ENCODE measurements at places on chromosomes 13 and 19.
A peak's percentile ranks its signal among the peaks of the same experiment; 100 is the strongest.

GRCh38 chr13:110304256-110304655 is 2.7 kb downstream of the COL4A1 start:
- no peak for DNase-seq

GRCh38 chr19:4385291-4386040 is 14.9 kb downstream of the SH3GL1 start:
- no peak for DNase-seq

DNA sequence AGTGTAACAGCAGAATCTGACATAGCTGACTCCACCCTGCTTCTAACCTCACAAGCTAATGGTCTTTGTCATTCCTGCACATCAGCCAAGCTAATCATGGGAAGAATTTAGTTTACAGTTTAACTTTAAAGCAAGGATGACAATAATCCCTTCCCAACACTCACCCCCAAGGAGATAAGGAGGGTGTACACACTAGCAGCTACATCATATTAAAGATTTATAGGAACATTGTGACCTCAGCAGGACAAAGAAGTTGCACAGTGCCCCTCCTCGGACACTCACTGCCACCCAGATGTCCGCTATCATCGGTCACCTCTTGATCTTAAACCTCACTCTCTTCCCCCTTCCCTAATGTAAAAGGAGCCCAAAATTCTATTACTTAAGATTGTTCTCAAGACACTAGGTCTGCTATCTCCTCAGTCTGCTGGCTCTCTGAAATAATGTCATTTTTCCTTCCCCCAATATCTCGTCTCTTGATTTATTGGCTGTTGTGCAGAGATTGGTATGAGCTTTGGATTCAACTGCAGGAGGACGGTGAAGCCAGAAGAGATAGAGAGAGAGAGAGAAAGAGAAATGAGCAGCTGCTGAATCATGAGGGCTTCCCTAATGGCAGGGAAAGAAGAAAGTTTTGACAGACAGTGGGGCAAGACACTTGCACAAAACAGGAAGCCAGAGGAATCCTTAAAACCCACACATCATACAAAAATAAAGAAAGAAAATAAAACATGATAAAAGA is 17.5 kb upstream of the FFAR2 start:
- DNase-seq, result no peak

DNA sequence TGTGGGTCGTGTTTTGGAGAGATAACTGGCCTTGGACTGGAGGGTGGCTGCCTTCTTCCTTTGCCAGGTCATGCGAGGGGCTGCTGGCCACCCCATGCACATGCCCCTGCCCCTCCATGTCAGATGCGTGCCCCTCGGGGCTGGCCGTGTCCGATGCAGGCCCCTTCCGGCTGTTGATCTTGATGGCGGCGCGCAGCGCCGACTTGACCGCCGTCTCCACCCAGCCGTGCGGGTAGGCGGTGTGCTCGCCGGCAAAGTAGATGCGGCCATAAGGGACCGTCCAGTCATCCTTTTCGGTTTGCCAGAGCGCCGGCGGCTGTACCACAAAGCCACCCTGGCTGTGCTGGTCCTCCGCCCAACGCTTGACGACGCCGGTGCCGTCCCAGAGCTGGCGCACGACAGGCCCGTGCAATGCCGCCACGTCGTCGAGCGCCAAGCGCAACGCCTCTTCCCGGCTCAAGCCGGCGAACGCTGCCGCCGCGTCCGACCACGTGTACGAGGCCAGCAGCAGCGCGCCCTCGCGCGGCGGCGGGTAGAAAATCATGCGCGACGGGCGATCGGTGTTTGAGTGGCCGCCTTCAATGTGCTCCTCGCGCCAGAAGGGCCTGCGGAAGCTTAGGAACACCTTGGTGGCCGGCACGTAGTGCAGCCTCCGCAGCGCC is 6.9 kb downstream of the IL4I1 start:
- peak; percentile 85 for DNase-seq

- DNase-seq, result peak; percentile 62
These were observed 1.9 kb downstream of the KLF1 start for GRCh38 chr19:12884926-12885748.

- peak; percentile 84 for DNase-seq
These were observed 5.4 kb downstream of the LINGO3 start for GRCh38 chr19:2302319-2303210.

- no peak for DNase-seq
These were observed 773.4 kb upstream of the SLITRK1 start for GRCh38 chr13:84655677-84656076.

GRCh38 chr13:74706801-74707200 is 572.6 kb upstream of the KLF12 start:
- DNase-seq, result peak; percentile 35

- DNase-seq, result no peak
These were observed 75.6 kb downstream of the C13orf42 start for GRCh38 chr13:51035469-51035868.

- DNase-seq, result peak; percentile 61
These were observed 11.0 kb downstream of the CTU1 start for GRCh38 chr19:51097166-51097738.

DNA sequence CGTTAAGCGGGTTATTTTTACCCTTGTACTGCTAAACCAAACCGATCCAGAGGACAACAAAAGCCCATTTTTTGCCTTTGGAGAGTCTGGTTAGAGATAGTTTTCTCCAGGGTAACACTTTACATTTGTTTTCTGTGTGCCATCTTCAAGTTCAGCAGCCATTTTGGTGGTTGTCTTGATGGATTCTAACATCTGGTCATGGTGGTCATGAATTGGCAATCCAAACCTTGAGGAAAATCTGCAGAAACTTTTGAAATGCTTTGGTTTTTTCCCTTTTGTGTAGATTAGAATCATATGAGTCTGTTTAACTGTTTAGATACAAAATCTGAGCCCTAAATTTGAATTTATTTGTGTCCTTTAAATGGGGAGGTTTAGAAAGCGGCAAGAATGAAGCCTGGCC is 16.6 kb downstream of the HNRNPM start:
- peak; percentile 65 for DNase-seq

DNA sequence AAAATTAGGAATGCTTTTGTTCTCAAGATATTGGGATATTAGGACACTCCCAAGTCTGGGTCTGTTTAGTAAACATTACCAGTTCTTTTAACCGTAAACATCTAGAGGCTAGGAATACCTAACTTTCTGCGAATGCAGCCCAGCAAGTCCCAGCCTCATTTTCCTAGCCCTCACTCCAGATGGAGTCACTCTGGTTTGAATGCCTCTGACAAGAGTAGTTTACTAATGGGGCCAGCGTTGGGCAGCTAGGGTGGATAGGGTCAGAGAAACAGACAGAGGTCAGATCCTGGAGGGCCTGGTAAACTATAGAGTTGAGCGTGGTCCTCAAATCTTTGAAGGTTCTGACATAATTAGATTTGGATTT is 53.6 kb downstream of the WDFY2 start:
- no peak for DNase-seq

- DNase-seq, result no peak
These were observed 115.8 kb downstream of the DIAPH3 start for GRCh38 chr13:60047918-60048317.

- DNase-seq, result no peak
These were observed 251.8 kb downstream of the UQCRFS1 start for GRCh38 chr19:28960986-28961705.

GRCh38 chr13:22855926-22856325 is 324.9 kb upstream of the SGCG start:
- no peak for DNase-seq

- peak; percentile 86 for DNase-seq
These were observed at the start of gene CLIP3 for GRCh38 chr19:36032251-36033104. TSS of gene CLIP3 (minus strand) at chr19:36032873. CDS start at chr19:36032357, 516 bp downstream.

GRCh38 chr13:33109801-33110200 is 93.6 kb downstream of the KL start:
- no peak for DNase-seq

- peak; percentile 92 for DNase-seq
These were observed 221.8 kb downstream of the OLFM4 start for GRCh38 chr13:53250272-53250875.

- DNase-seq, result no peak
These were observed 2.8 kb downstream of the SEMA6B start for GRCh38 chr19:4556597-4557127.

- no peak for DNase-seq
These were observed 134.5 kb upstream of the KL start for GRCh38 chr13:32881777-32882145.

DNA sequence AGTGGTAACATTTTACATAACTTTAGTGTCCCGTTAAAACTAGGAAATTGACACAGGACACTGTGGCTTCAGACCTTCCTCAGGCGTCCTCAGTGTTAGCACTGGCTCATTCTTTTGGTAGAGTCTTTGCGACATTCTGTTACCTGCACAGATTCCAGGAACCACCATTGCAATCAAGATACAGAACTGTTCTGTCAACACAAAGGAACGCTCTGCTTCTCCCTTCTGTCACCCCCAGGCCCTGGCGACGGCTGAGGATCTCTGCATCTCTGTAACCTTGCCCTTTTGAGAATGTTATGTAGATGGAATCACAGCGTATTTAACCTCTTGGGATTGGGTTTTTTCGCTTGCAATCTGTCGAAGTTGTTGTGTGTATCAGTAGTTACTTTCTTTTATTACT is 22.6 kb downstream of the KDM4B start:
- DNase-seq, result no peak

DNA sequence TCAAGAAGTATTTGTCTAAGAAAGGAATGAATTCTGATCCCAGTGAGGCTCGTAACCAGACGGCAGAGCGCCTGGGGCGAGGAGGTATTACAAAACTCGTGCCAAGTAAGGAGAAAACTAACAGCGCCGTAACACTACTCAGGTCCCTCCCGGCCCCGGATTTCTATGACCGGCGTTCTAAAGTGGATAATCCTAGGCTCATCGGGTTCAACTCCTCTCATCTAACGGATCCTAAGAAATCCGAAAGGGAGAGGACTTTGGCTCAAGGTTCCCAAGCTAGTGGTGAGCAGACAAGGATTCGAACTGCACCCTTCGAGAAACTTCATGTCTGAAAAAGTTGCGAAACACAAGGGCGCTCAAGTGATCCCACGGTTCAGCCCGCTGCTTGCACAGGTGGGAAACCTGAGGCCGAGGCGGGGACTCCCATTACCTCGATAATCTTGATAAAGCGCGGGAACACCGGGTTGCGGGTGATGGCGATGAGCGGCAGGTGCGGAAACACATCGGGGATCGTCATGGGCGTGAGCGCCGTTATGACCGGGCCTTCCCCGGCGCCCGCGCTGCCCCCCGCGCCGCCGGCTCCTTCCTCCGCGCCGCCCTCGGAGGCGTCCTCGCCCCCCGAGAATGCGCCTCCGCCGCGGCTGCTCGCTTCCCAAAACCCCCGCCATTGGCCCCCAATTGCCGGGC is 529 bp downstream of the LONP1 start:
- DNase-seq, result no peak

DNA sequence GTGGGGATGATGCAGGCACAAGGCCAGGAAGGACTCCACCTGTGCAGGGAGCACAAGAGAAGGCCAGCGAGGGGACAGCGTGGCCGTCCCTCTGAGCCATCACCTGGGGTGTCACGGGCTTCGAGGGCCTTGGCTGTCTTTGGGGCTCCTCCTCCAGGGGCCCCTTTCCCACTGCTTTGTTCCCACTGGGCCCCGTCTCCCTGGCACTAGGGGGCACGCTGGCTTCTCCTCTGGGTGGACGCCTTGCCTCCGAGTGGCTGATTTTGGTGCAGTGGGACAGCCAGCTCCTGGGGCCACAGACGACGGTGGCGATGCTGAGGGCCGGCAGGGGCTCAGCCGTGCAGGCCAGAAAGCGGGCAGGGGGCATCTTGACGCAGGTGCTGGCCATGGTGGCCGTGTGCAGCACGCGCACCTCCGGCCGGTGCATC is 43.2 kb upstream of the GRTP1 start:
- no peak for DNase-seq

DNA sequence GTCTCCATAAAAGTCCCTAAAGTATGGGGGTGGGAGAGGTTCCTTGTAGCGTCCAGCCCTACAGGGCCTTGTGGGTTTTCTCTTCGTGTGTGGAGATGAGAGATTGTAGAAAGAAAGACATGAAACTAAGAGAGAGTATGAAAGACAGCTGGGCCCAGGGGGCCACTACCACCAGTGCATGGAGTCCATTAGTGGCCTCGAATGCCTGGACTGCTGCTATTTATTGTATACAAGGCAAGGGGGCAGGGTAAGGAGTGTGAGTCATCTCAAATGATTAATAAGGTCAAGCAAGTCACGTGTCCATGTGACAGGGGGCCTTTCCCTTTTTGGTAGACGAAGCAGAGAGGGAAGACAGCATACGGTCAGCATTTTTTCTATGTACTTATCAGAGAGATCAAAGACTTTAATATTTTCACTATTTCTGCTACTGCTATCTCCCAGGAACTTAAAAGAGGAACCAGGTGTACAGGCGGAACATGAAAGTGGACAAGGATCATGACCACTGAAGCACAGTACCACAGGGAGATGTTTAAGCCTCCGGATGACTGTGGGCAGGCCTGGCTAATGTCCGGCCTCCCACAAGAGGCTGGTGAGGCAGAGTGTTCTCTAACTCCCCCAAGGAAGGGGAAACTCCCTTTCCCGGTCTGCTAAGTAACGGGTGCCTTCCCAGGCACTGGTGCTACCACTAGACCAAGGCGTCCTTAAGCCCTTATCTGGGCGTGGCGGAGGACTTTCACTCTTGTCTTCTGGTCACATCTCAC is 25.5 kb downstream of the FGF21 start:
- DNase-seq, result no peak

- peak; percentile 73 for DNase-seq
These were observed 1.2 kb upstream of the ZNF225 start for GRCh38 chr19:44111910-44112463.

DNA sequence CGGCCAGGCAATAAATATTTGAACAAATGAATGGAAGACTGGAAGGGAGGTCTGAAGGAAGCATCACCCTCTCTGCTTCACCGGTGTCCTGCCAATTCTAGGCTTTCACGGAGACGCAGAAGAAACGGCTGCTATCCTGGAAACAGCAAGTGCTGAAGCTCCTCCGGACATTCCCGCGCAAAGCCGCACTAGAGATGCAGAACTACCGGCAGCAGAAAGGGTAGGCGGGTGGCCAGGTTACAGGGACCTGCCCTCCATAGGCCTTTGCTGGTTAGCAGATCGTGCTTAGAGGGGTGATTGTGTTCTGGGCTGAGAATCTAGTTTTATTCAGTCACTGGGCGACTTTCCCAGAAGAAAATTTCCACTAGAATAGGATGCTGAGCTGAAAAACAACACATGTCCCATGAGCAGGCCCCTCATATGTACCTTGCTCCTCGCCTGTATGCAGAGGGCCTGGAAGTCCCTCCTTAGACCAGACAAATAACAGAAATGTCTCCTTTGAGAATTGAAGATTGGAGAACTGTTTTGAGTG is 11.0 kb downstream of the PAF1 start:
- DNase-seq, result no peak

GRCh38 chr13:93687261-93687660 is 460.7 kb downstream of the GPC6 start:
- DNase-seq, result no peak

- DNase-seq, result no peak
These were observed 51.7 kb upstream of the RNF113B start for GRCh38 chr13:98228661-98229341.

DNA sequence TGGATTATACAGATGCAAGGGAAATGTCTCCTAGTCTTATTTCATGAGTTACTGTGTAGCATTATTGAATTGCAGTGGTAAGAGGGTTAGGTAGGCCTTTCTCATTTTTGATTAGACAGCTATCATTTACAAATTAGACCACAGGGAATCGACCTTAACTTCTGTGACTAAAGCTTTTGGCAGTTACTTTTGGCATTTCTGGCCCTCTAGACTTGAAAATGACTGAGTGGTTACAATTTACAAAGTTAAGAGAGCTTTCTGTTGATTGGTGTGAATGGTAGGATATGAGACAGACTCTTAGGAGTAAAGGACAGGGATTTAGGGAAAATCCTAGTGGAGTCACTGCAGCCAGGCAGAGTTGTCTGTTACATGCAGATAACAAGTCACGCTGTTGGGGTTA is 86.1 kb downstream of the GGACT start:
- no peak for DNase-seq

GRCh38 chr19:16458391-16459341 is 13.1 kb downstream of the EPS15L1 start:
- no peak for DNase-seq
